Caco-2 (cell line): ENCODE measurements at places on chromosomes 11 and 22.

- no peak for DNase-seq
These were observed 5.8 kb upstream of the SEPTIN5 start for GRCh38 chr22:19708321-19709011.

DNA sequence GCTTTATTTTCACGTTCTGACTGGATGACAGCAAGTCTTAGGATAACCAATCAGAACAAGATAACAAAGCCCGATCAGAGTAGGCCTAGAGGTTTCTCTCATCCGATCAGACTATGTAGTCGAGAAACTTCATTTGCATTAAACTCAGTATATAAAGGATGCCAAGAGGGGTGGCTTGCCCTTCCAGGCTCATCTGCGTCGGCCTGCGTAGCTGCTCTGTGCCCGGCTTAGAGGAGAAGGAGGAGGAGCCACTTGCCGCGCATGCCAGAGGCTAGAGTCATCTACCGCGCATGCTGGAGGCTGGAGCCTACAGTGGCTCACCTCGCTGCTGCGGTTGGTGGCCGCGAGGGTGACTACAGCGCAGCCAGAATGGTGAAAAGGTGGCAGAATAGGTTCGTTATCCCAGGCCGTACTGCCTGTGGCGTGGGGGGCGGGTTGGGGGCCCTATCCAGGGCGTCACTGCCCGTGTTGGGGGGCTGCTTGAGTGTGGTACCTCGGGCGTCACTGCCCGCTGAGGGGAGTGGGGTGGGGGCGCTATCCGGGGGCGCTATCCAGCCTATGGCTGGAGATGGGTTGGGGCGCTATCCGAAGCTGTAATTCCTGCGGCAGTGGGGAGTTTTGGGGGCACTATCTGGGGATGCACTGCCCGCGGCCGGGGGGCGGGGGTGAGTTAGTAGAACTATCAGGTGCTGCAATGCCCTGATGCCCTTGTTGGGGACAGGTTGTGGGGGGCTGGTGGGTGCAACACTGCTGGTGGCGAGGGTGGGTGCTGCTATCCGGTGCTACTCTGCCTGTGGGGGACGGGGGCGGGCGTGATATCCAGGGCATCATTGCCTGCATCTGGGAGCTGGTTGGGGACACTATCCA is at the start of gene RFPL2:
TSS of gene RFPL2 (minus strand) at position 218 of the 867 bp plus-strand sequence. CDS start 2,622 bp downstream, outside the sequence.
- DNase-seq = peak; percentile 78

DNA sequence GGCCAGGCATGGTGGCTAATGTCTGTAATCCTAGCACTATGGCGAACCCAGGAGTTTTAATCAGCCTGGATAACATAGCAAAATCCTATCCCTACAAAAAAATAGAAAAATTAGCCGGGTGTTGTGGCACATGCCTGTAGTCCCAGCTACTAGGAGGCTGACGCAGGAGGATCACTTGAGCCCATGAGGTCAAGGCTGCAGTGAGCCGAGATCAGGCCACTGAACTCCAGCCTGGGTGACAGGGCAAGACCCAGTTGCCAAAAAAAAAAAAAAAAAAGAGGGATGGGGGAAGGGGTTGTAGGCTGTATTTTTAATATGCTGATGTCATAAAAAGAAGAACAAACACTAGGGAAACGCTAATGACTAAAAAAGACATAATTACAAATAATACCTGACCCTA is 12.1 kb downstream of the DDX6 start:
- DNase-seq = no peak

- DNase-seq = no peak
These were observed 13.2 kb downstream of the NAA40 start for GRCh38 chr11:63951779-63952536.

DNA sequence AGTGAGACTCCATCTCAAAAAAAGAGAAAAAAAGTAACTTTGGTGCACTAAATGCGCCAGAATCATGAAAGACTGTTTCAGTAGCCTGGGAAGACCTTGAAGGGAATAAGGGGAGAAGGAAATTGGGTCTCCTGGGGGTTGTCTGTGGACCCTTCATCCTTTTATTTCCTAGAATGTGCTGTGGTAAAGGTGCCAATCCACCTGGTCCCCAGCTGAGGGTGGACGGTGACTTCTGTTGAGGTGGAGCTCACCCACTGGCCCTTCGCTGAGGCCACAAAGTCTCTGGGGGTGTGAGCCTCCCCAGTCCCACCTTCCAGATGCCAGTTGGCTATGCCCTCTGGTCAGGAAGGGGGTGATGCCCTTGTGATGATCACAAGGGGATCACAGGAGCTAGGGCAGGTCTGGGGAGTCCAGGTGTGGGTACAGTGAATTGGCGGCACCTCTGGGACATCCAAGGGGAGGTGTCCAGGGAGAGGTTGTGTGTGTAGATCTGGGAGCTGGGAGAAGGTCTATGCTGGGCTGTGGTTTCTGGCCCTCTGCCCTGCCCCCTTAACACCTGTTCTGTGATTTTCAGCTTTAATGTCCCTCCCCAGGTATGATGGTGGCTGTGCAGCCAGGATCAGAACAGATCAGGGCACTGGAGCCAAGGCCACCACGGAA is 34.2 kb upstream of the LMO1 start:
- DNase-seq = no peak

GRCh38 chr22:22446517-22446916 is 62.0 kb downstream of the ZNF280B start:
- no peak for DNase-seq

DNA sequence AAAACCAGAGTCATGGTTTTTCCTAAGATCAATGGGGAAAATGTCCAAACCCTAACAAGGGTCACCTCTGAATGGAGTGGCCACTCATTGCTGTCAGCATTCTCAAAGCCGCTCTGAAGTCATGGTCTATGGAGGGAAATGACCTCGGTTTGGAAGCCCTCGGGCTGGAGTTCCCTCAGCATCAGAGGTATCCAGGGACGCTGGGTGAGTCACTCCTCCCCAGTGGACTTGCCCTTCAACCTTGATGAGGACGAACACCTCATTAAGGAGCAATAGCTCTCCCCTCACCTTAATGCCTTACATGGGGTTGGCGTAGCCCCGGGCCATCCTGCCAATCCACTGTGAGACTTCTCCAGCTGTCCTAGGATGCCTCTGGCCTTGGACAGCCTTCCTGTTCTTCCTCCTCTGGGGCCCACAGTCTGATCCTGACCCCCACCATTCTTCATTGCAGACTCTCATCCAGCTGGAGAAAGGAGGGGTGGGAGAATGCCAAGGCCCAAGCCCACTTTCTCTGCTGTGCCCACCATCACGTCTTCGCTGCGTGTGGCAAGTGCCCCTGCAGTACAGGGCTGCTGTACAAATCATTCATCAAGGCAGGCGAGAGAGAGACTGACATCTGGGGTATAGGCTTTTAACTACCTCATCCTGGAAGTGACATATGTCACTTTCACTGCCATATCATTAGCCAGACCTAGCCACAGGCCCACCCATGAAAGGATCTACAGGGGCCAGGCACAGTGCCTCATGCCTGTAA is 25.4 kb upstream of the MYH9 start:
- no peak for DNase-seq

DNA sequence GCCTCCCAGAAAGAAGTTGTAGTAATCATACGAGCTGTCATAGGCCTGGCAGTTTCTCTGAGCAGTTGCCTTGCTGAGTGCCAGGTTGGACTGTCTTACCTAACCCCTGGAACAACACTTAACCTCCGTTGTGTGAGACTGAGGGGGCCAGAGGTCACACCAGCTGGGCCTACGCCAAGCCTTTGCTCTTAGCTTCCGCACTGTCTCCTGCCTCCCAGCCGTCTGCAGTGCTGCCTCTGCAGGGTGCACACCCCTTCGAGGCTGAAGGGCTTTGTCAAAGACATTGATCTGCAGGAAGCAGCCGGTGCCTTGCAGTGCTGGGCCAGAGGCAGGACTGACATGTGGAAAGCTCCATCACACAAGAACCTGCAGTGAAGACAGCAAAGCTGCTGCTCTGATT is 16.7 kb downstream of the TAB1 start:
- no peak for DNase-seq

DNA sequence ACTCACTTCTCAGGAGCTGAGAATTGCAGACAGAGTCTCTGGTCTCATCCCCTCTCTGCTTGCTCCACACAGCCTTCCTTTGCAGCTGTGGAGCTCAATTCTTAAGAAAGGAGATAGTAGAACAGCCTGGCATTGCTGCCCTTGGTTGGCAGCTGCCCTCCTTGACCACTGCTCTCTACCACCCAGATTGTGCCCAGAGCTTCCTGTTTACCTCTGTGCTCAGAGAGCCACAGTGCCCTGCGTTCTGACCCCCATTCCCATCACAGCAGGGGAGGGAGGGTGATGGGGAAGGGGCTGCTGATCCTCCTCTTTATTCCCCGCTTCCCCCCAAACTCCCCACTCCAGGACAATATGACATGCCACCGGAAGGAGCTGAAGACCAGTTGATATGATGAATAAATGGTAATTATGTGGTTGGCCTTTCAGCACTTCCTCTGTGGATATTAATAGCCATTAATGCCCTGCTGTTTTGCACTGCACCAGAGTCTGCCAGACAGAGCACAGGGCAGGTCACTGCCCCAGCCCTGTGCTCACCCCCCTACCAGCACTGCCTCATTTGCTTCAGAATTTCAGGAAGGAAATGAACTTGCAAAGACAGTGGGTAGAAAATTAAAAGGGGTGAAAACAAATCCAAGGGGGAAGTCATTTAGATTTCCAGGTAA is 426.8 kb upstream of the CADM1 start:
- DNase-seq = no peak

DNA sequence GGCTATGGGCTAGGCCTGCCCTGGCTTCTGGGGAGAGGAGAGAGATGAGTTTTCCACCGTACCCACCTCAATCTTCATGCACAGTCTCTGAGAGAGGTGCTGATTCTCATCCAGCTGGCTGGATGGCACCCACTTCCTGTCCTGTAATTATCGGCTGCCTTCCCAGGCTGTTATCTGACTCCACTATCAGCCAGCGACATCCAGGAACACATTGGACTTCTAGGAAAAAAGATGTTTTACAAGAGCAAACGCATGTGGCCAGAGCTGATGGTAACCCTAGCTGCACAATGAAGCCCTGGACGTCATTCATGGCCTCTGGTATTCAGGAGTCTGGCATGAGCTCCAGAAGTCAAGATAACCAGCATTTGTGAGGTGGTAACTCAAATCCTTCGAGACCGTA is 137.4 kb downstream of the EHF start:
- no peak for DNase-seq

DNA sequence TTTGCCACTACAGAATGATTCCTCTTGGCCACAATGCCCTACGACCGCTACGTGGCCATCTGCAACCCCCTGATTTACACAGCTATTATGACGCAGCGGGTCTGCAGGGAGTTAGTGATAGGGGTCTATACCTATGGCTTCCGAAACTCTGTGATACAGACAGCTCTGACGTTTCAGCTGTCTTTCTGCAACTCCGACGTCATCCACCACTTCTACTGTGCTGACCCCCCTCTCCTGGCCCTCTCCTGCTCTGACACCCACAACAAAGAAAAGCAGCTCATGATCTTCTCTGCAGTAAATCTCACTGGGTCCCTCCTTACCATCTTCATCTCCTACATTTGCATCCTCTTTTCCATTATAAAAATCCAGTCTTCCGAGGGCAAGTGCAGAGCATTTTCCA is 52.3 kb upstream of the OR5P2 start:
- no peak for DNase-seq
